ENCODE measurements at places on chromosomes 7 and 10.

GRCh38 chr10:125094806-125095205 lies 65.6 kb downstream of the CTBP2 start:
- no peak for DNase-seq

GRCh38 chr10:125154529-125154928 lies 5.8 kb downstream of the CTBP2 start:
- DNase-seq = no peak

GRCh38 chr7:74104702-74105101 lies 21.1 kb downstream of the LIMK1 start:
- DNase-seq = no peak

GRCh38 chr7:128069373-128070364 lies 38.4 kb upstream of the LRRC4 start:
- no peak for DNase-seq
